ENCODE measurements at places on chromosomes 6 and 20.
A peak's percentile ranks its signal among the peaks of the same experiment; 100 is the strongest.

DNA sequence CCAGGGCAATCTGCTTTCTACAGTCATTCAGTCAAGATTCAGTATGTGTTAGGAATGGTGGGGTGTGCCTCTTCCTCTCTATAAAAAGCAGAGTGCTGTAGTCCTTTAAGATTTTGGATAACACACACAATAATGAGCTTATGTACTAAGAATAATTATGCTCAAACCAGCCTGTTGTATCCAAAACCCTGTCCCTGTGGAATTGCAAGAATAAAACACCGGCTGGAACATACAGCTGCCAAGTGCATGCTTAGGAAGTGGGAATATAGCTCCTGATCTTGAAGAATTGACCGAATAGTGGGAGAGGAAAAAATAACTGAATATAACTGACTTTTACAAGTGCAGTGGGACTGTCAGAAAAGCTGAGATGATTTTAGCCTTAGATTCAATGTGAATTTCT lies 979 bp upstream of the MOCS1 start:
- no peak for DNase-seq

GRCh38 chr6:104956731-104957294 lies at the start of gene LIN28B:
TSS of gene LIN28B (plus strand) at chr6:104957107. CDS start at chr6:104957251, 144 bp downstream.
- DNase-seq: peak; percentile 79

GRCh38 chr6:38346291-38347079 lies 293.2 kb downstream of the BTBD9 start:
- DNase-seq: no peak

DNA sequence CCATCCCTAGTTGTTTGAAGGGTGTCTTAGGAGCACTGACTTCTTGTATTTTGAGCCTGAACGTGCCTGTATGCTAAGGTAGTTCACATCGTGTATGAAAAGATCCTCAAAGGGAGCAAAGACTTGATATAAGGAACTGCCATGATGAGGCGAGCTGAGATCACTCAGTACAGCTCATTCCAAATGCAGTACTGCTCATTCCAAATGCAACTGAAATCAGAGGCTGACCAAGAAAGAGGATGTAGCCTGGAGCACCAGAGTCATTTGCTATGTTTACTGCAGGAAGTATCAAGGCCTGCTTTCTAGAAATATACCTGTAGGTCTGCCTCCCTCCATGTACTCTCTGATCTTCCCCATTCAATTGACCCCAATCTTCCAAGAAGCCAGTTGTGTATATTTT lies 832.2 kb downstream of the EYS start:
- no peak for DNase-seq

- DNase-seq: peak; percentile 23
Observed at GRCh38 chr6:52590152-52590891, 13.5 kb upstream of the TRAM2 start.

DNA sequence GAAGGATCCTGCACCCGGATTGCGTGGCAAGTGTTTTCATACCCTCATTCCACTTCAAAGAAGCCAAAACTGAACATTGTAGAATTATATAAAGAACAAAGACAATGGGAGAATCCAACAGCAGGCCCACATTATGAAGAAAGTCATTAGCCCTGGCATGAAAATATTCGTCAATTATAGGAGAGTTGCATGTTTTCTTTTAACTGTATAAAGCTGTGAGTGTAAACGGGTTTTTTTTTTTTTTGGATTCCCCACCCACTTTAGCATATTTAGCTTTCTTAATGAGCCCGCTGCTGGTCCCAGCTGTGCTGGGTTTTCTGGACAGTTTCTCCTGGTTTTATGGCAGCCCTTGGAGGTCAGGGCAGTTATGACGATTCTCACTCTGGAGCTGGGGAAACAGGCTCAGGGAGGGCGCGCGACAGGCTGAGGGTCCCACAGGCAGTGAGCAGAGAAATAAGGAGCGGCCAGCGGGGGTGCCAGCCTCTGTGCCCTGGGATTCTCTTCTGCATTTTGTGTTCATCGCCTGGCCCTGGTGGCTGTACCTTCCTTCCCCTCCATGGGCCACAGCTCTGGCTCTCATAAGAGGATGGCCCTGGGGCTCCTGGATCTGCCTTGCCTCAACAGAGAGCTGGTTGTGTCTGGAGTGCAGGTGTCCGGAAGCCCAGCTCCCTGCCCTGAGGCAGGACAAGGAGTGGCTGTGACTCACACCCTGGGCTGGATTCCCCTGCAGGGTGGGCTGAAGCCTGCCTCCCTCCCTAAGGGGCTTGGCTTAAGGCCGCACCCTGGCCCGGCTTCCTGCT lies 24.1 kb upstream of the SULF2 start:
- DNase-seq: no peak

GRCh38 chr6:37041521-37041920 lies 36.1 kb downstream of the FGD2 start:
- DNase-seq: no peak

- DNase-seq: no peak
Observed at GRCh38 chr6:46788791-46789190, 4.4 kb upstream of the MEP1A start.

DNA sequence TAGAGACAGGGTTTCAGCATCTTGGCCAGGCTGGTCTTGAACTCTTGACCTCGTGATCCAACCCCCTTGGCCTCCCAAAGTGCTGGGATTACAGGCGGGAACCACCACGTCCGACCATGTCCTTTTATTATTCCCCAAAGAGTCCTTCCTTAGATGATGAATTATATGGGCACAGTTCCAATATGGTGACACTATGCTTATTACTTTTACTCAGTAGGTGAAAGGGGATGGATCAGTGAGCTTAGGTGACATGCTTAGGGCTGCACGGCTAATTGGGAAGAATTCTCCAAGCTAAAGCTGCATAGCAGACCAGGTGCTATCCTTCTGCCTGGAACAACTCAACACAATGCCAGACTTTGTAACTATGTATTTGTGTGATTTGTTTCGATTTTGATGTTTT lies 38.2 kb upstream of the TFAP2C start:
- DNase-seq: no peak

DNA sequence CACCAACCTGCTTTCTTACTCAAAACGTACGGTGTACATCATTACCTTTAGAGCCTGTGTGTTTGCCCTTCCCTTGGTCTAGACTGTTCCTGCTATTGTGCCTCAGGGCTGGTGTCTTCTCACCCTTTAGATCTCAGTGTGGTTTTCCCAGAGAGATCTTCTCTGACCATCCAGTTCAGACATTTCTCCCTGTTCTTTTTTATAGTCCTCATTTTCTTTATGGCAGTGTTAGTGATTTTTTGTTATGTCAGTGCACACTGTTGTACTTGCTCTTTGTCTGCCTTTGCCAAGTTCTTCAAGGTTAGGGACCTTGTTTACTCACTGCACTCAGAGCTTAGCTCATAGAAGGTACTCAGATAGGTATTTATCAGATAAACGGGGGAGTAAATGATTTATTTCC lies 82.8 kb downstream of the ATRN start:
- no peak for DNase-seq

DNA sequence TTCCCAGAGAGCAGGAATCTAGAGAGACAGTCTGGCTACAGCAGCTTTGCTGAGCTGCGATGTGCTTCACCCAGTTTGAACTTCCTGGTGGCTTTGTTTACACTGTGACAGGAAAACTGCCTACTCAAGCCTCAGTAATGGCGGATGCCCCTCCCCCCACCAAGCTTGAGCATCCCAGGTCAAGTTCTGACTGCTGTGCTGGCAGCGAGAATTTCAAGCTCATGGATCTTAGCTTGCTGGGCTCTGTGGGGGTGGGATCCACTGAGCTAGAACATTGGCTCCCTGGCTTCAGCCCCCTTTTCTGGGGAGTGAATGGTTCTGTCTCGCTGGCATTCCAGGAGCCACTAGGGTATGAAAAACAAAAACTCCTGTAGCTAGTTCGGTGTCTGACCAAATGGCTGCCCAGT lies 91.0 kb upstream of the ESR1 start:
- DNase-seq: no peak

GRCh38 chr20:4550740-4551139 lies 171.0 kb upstream of the PRND start:
- no peak for DNase-seq

- DNase-seq: no peak
Observed at GRCh38 chr6:50936277-50936681, 117.6 kb downstream of the TFAP2B start.

DNA sequence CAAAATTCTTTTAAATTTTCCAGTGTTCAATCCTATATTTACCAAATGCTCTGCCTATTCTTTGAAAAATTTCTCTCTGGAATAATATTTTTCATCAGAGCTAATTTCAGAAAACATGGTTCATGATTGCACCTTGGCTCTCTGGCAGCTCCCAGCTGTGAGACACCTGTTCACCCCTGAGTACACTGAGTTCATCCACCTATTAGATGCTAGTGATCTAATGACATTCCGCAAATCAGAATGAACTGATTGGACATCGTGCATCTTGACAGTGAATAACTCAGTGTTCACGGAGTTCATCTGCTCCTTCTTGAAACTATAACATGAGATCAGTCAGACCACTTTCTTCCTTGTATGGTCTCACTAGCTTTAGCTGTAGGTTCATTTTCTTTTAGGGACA lies 3.9 kb upstream of the SHPRH start:
- no peak for DNase-seq

GRCh38 chr20:52231230-52231746 lies 39.7 kb upstream of the ZFP64 start:
- DNase-seq: no peak

DNA sequence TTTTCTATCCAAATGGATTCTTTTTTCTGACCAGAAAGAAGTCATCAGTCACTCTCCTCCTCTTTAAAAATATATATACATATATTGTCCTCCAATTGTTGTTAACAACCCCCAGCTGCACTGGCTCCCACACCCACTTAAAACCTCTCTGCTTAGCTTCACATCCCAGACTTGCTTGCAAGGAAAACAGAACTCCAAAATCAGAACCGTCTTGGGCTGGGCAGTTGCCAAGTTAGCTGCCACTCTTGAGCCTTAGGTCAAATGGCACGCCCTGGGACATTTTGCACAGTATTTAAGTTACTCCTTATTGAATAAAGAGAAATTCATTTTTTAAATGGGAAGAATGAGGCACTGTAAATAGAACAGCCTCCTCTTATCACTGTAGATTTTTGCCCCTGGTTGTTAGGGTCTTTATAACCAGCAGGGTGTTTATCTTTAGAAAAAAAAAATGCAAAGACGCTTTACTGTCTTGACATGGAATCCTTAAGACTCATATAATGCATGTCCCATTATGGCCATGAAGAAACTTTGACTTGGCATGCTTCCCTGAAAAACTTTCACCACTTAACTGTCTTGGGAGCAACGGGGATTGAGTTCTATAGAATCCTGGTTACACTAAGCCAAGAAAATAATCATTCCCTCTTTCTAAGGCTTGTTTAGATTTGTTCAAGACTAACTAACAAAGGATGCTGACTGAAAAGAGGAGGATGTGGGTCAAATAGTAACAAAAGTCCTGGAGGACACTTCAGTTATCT lies 204.5 kb downstream of the ISM1 start:
- no peak for DNase-seq

DNA sequence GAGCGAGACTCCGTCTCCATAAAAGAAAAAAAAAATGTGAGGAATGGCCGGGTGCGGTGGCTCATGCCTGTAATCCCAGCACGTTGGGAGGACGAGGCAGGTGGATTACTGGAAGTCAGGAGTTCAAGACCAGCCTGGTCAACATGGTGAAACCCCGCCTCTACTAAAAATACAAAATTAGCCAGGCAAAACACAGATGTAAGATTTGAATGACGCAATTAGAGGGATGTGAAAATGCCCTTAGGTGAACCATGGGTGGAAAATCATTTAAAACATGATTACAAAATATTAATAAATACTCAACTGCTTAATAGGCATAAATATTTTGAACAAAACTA lies 20.9 kb downstream of the COL9A3 start:
- DNase-seq: no peak

DNA sequence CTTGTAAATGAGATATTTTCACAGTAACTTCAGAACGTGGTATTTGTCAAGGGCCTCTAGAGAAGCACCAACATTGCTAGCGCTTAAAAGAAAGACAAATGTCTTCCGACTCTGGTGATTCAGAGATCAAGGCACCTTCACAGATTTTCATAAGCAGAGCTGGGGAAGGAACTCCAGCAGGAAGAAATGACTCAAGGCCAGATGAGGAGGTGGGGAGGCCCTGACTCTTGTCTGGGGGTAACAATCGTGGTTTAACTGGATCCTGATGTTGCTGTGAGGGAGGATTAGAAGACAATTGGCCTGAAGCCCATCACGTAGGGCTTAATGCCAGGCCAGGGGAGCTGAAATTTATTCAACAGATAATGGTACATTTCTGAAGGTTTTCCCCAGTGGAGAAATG lies 122.9 kb upstream of the QKI start:
- no peak for DNase-seq

DNA sequence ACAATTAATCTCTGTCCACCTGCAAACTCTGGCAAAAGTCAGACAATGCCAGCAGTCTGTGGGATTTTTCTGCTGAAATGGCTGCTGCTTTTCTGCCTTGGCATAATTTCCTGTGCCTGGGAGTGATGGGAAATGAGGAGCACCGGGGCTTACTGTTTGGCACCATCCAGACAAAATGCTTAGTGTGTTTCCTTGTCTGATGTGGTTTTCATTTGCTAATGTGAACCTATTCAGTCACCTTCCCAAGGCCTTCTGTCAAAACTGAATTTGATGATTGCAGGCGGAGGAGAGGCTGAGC lies 56.4 kb downstream of the CDH4 start:
- no peak for DNase-seq
